ENCODE measurements at places on chromosomes 1 and 21.

GRCh38 chr1:167216809-167217208, 3.9 kb upstream of the POU2F1 start:
- DNase-seq = no peak

GRCh38 chr21:35071347-35071746, 22.2 kb upstream of the RUNX1 start:
- DNase-seq = no peak

DNA sequence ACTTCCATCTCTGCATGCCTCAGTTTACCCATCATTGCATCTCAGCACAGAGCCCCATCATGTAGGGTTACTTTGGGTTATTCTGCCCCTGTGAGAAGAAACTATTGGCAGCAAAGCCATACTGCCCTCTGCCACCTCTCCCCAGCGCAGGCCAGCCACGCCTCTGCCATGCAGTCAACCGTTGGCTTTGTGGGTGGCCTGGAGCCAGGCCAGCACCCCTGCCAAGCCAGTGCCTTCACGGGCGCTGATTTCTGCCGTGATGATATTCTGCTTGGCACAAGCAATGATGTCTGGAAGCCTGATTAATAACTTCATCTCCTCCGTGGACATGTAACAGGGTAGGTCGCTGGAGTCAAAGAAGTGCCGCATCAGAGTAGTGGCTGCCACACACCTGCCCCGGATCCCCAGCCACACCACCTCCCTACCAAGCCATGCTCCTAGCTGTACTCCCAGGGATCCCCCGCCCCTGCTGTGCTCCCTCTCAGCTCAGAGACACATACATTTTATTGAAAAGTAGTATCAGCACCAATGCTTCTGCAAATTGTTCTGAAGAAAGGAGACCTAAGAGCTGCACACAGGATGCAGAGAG, 15.0 kb upstream of the CEP85 start:
- DNase-seq = no peak

DNA sequence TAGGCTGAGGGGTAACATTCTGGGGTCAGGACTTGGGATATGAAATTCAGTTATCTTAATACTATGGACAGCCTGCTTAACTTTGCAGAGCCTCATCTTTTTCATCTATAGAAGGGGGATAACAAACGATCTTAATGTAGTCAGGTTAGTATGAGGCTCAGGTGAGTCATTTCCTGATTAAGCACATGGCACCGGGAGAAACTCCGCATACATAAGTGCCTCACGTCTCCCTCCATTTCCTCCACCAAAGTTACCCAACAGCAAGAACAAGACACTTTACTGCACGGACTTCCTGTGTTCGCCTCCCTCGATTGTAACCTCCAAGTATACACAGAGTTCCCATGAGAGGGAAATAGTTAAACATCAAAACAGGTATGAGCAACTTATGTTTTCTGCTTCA, 112.7 kb upstream of the COA6 start:
- no peak for DNase-seq

DNA sequence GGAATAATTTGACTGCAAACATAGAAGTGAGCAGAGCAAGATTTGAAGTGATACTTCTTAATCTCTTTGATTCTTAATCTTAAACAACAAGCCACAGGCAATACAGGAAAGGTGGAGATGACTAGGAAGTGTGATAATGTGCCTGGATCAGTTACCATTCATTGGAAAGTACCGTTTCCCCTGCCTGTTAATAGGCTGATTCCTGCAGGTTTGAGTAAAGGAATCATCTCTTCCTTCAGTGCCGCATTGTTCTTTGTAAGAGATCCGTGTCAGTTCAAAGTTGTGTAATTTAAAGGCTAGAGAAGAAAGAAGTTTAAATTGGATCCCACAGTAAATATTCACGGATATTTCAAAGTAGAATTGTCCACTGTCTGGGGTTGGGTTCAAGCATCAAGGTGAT, 43.5 kb upstream of the BCL10 start:
- no peak for DNase-seq

- DNase-seq = no peak
Measured at GRCh38 chr21:31193761-31194160, 150.3 kb downstream of the TIAM1 start.

DNA sequence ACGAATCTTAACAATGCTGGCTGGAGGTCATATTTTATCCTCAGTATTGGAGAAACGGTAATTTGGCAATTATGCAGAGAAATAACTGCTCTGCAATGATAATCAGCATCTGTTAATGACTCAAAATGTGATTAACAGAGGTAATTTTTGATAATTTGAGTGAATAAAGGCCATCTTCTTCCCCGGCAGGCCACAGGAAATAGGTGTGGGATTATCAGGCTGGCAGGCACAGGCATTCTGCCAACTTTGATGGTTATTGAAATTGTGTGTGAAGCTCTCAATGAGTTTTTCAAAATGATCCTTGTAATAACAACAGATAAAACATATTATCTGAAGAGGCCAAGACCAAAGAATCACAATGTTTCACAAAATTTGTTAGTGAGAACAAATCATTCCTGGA, 309.0 kb downstream of the PTGER3 start:
- DNase-seq = no peak

DNA sequence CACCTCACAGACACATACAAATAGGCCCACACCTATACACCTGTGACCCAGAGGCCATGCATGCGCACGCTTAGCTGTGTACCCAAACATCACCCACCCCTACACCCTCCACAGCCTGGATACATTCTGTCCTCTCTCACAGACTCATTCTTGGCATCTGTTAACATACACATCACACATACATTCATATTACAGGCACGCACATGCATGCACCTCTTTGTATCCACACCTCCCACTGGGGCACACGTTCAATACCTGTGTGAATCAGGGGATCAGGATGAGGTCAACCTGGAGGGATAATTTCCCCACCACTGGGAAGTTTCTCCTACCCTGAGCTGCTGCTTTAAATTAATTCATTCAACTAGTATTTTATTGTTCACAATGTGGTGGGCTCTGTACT, 35.6 kb upstream of the EPB41 start:
- no peak for DNase-seq

- no peak for DNase-seq
Measured at GRCh38 chr1:215590779-215591491, 23.8 kb downstream of the KCTD3 start.

GRCh38 chr1:151189637-151190445, at the start of gene VPS72:
TSS of gene VPS72 (minus strand) at chr1:151190197. CDS start at chr1:151190121, 76 bp downstream.
- peak; percentile 93 for DNase-seq

DNA sequence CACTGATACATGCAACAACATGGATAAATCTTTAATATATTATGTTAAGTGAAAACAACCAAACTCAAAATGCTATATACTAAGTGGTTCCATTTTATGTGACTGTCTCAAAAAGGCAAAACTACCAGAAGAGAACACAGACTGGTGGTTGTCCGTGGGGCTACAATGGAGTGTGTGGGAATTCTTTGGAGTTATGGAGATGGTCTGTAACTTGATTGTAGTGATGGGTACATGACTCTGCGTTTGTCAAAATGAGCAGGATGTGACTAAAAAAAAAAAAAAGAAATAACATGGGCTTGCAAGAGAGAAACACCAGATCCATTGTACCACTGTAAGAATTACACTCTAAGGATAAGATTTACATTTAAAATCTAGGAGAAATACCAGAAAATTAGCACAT, 52.2 kb upstream of the KIAA1614 start:
- no peak for DNase-seq

- DNase-seq = no peak
Measured at GRCh38 chr1:235366286-235366685, 941 bp upstream of the TBCE start.

- no peak for DNase-seq
Measured at GRCh38 chr1:220356981-220357850, 85.0 kb upstream of the RAB3GAP2 start.

GRCh38 chr1:16375521-16376340, 8.7 kb downstream of the SZRD1 start:
- DNase-seq = peak; percentile 87
